ENCODE measurements at places on chromosomes 11 and 22.

- DNase-seq = no peak
Observed at GRCh38 chr11:111153194-111153593, 92.3 kb upstream of the POU2AF2 start.

DNA sequence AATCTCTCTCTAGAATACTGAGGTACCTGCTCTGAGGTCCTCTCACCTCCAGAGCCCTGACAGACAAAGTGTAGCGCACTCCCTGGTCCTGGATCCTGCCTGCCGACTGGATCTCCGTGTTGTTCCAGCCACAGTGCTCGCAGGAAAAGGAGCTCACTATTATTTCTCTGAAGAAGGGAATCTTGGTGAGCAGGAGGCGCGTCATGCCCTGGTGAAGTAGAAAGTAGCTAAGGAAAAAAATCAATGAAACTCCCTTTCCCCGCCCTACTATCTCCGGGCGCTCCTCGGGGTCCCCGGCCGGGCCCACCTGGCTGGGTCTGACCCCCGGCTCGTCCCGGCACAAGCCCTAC lies 412 bp downstream of the ZPR1 start:
- DNase-seq = no peak

- DNase-seq = no peak
Observed at GRCh38 chr11:31560842-31561476, 51.4 kb downstream of the ELP4 start.

DNA sequence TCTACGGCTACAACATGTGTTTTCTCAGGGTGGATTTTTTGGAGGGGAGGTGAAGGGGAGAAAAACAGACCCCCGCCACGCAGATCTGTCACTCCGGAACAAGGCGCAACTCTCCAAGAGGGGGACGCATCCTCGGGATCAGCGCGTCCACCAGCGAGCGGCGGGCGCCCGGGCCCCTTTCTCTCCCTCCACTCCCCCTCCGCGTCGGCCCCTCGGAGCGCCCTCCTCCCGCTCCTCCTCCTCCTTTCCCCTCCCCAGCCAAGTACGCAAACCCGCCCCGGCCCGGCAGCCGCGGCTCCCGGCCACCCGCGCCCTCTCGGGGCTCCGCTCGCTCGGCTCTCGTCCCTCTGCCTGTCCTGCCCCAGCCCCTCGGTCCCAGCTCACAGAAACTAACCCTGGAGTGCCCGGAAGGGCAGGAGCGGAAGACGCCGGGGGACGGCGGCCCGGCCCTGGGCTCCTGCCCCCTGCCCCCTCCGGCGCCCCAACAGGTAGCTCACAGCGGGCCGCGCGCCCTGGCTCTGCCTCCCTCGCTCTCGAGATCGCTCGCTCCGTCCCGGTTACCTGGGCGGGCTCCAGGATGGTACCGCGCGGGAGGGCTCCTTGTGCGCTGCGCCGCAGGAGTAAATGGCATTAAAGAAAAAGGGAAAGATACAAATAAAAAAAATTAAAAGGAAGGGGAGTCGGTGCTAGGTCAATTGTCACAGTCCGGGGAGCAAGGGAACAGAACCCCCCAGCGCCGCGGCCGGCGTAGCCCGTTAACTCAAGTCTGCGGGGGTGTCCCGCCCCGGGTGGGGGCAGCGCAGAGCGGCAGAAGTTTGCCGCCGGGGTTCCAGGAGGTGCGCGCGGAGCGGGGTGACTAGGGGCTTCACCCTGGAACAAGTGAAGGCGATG lies 131.4 kb upstream of the C11orf58 start:
- no peak for DNase-seq

- no peak for DNase-seq
Observed at GRCh38 chr11:125679397-125679796, 1.2 kb downstream of the ACRV1 start.

DNA sequence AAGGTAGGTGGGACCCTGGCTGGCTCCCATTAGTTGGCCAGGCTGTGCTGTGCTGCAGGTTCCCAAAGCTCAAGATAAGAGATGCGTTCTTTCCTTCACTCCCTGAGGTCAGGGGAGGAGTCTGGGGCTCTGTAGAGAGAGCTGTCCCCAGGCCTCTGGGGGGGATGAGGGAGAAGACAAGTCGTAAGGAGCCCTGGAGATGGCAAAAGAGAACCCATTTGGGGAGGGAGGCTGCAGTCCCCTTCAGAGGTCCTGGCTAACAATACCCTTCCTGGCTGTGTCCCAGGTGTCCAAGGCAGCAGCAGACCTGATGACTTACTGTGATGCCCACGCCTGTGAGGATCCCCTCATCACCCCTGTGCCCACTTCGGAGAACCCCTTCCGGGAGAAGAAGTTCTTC lies 916 bp downstream of the GNG3 start:
- DNase-seq = no peak

- no peak for DNase-seq
Observed at GRCh38 chr11:124167826-124168231, 15.3 kb upstream of the OR10D3 start.

- DNase-seq = no peak
Observed at GRCh38 chr11:11563200-11563975, 58.4 kb downstream of the GALNT18 start.

DNA sequence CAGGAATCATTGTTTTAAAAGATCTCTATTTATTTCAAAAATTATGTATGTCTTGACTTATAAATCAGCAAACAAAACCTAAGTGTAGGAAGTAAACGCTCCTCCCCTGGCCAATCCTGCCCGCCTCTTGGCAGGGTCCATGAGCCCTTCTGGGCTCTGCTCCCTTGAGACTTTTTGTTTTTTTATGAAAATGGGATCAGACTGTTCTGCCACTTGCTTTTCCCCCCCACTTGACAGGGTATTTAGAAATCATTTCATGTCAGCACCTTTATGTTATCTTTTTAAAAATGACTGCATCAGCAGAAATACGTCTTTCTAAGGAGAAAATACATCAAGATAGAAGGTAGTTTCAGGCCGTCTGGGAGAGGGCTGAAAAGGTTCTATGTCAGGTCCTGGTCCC lies 35.6 kb downstream of the FBLN1 start:
- DNase-seq = no peak

DNA sequence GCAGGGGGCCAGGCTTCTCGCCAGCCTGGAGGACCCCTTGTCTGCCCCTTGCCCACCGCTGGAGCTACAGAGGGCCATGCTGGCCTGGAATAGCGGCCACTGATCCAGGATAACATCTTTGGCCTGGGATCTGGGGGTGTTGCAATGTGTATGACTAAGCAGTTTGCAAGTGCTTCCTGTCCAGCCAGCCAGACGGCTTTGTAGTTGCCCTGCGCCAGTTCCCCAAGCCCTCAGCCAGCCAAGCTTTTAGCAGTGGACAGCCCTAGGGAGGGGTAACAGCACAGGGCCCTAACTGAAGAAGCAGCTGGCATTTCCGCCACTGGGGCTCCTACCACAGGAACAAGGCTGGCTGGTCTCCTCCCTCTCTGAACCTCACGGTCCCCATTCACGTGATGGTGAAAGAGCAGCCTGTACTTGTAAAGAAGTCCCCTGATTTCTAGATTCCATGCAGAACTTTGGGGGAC lies 32.1 kb downstream of the UQCR10 start:
- no peak for DNase-seq

- DNase-seq = no peak
Observed at GRCh38 chr11:134701564-134702165, 289.6 kb upstream of the B3GAT1 start.

- DNase-seq = no peak
Observed at GRCh38 chr11:68938088-68938487, 34.4 kb downstream of the IGHMBP2 start.

DNA sequence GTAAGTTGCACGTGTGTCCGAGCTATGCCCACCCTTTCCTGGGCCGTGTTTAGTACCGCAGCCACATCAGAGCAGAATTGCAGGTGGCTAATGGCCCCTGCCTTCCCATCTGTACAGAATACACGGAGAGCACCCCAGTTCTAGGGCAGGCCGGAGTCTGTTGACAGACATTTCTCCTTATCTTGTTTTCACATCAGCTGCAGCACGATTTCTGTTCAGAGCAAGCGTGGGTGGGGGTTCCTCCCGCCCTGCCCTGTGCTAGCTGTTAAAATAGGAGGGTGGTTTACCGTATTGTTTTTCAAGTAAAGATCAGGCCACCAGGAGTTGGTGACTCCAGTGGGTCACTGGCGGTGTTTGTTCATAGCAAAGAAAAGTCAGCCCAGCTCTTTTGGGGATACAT lies 41.1 kb downstream of the UBASH3B start:
- DNase-seq = peak; percentile 71

- DNase-seq = no peak
Observed at GRCh38 chr11:67043572-67044349, 12.9 kb upstream of the RHOD start.

GRCh38 chr11:130918081-130918480 lies 1.8 kb upstream of the SNX19 start:
- DNase-seq = no peak

DNA sequence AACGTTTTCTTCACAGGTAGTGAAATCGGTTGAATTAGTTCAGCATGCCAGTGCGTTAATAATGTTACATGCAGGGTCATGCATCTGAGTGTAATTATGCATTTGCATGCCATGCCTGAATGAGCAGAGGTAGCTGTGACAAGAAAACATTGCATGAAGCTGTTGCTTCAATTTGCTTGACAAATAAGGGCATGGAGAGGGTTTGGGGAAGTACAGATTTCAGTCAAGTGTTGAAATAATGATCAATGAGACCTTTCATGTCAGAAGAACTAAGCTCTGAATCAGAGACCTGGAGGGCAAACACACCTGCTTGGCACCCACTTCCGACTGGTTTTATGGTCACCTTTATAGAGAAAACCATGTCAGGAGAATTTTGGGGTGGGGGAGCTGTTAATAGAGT lies 221.4 kb downstream of the DBX1 start:
- DNase-seq = no peak

- DNase-seq = no peak
Observed at GRCh38 chr22:42016111-42016510, 17.5 kb downstream of the WBP2NL start.

- DNase-seq = peak; percentile 50
Observed at GRCh38 chr11:48013269-48013901, 33.0 kb downstream of the PTPRJ start.

GRCh38 chr11:11481371-11481770 lies 128.3 kb upstream of the CSNK2A3 start:
- no peak for DNase-seq

GRCh38 chr11:19625438-19625837 lies 87.2 kb upstream of the NAV2 start:
- DNase-seq = no peak

DNA sequence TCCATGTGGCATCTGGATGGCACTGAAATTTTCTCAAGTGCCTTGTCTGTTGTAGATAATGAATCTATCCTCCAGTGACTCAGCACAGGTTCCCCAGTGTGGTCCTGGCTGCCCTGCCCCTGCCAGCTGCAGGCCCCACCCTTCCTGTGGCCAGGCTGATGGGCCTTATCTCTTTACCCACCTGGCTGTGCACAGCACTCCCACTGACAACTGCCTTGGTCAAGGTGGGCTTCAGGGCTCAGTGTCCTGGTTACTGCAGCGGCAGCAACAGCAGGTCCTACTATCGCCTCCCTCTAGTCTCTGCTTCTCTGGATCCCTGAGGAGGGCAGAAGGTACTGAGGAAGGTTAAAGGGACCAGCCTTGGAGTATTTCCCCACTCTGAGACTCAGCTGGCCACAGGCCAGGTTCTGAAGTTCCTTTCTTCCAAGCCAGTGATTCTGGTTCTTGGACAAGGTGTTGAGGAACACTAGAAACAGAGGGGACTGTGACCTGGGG lies 3.1 kb downstream of the HMBS start:
- no peak for DNase-seq

- no peak for DNase-seq
Observed at GRCh38 chr22:47043835-47044721, 281.6 kb downstream of the TBC1D22A start.

GRCh38 chr22:45006964-45007390 lies 2.8 kb downstream of the PHF21B start:
- DNase-seq = no peak

DNA sequence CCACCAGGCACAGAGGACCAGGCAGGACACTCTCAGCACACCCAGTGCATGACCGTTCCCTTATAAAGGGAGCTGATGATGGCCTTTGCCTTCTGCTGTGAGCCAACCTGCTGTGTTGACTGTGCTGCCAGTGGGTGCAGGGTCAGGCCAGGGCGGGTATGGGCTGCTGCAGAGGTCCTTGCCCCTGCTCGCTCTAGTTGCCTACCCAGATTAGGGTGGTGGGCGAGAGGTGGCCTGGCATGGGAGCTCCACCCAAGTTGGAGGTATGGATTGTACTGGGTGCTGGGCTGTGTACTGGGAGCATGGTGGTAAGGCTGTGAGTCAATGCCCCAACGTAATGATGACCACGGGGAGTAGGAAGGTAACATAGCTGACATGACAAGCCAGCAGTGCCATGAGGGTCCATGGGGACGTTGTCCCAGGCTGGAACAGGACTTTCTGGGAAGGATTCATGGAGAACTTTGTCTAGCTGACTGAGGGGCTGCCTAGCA lies 24.5 kb upstream of the CYP2D6 start:
- no peak for DNase-seq

GRCh38 chr11:36187622-36188021 lies 101.6 kb downstream of the COMMD9 start:
- DNase-seq = no peak

- no peak for DNase-seq
Observed at GRCh38 chr11:109658190-109658589, 236.2 kb downstream of the C11orf87 start.

- no peak for DNase-seq
Observed at GRCh38 chr11:12687740-12688139, 13.5 kb downstream of the TEAD1 start.

DNA sequence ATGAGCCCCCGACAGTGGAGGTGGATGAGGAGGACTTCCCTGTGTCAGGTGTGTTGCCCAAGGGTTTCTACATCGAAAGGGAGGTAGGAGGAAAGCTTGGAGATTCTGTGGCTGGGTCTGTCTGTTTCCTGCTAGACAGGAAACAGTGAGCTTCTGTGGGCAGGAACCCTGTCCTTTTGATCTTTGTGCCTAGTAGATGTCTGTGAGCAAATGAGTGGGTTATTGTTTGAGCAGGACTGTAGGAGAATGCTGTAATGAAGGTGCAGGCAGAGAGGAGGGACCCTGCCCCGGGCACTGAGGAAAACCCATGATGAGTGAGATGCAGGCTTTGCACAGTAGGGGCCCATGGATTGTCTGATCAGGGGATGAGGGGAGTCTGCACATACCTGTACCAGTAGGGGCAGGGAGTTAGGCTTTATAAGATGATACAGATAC lies 14.0 kb downstream of the USP35 start:
- no peak for DNase-seq

- DNase-seq = no peak
Observed at GRCh38 chr11:121661880-121662486, 209.2 kb upstream of the SORL1-AS1 start.

DNA sequence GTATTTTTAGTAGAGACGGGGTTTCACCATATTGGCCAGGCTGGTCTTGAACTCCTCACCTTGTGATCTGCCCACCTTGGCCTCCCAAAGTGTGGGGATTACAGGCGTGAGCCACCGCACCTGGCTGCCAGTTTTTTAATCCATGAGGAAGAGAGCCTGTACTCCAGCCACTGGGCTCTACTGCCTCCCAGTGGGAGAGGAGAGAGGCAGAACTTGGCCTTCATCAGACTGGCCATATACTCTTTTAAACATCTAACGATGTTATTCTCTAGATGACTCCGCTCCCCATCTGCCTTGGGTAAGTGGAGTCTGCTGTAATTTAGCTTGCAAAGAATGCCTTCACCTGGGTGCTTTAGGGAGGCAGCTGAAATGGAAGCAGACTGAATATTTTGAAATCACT lies 34.6 kb downstream of the SLC6A5 start:
- no peak for DNase-seq

Data from stimulated activated CD4-positive, alpha-beta T cell treated with anti-CD3 and anti-CD28 coated beads, Interleukin-15, amount 100 ng/mL, for 48 hours (primary cell).